ENCODE measurements at places on chromosomes 13 and 19.

- DNase-seq: no peak
Observed at GRCh38 chr19:13090511-13091231, 12.0 kb downstream of the LYL1 start.

GRCh38 chr19:1053176-1054101, 13.5 kb upstream of the ARHGAP45 start:
- no peak for DNase-seq

GRCh38 chr19:45146251-45146650, 14.5 kb downstream of the NKPD1 start:
- no peak for DNase-seq

DNA sequence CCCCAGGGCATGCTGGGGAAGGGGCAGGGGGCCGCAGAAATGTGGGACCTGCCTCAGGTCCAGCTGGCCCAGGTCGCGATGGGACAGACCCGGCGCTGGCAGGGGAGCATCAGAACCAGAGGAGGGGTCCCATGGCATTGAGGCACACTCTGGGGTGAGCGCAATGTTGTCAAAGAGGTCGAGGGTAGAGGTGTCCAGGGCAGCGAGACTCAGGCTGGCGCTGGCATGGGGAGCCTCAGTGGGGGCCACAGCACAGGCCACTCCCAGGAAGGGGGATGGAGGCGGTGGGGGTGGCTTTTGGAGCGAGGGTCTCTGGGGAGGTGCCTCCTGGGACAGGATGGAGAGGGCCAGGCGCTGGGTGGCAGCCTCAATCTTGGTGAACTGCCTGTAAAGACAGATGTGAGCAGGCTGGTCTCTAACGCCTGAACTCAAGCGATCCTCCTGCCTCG, 944 bp downstream of the C19orf85 start:
- no peak for DNase-seq

GRCh38 chr13:99220199-99220935, 19.7 kb downstream of the UBAC2 start:
- DNase-seq: no peak

DNA sequence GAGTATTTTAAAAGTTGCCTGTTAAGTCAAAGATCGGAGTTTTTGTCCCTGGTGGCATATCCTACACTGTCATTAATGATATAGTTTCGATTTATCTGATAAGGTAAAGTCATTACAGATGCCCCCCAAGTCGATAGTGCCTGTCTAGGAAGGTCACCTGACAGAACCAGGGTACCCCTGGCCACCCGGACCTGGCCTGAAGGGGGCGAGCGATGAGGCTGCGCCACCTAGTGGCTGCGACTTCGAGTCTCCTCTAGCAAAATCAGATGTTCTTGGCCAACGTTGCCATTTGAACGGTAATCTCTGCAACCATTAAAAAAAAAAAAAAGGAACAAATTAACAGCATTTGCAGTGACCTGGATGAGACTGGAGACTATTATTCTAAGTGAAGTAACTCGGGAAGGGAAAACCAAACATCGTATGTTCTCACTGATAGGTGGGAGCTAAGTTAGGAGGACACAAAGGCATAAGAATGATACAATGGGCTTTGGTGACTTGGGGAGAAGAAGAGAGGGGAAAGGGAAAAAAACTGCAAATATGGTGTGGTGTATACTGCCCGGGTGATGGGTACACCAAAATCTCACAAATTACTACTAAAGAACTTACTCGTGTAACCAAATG, 565.1 kb downstream of the LIG4 start:
- no peak for DNase-seq

DNA sequence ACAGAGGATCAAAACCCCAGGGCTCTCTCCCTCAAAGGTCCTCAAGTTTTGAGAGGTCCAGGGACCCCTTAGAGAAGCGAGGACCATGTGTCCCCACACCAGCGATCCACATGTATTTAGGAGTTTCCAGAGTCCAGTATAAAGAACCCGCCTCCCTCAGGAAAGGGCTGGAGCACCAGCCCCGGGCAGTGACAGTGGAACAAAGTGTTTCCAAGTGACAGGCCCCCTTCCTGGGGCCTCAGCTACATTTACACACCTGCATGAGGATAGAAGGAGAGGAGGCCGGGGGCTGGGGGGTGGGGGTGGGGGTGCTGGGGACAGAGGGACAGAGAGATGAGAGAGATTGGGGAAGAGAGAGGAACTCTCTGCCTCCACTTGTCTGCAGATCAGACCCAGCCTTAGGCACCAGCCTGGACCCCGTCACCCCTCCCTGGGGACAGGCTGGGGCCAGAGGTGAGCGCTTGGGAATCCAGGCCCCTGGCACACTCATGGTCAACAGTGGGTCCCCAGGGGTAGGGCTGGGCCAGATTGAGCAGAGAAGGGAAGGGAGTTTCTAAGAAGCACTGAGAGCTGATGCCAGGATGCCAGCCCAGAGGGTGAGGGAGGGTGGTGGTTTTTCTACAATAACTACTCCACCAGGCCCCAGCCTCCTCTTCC, 802 bp downstream of the BCAM start:
- DNase-seq: no peak

DNA sequence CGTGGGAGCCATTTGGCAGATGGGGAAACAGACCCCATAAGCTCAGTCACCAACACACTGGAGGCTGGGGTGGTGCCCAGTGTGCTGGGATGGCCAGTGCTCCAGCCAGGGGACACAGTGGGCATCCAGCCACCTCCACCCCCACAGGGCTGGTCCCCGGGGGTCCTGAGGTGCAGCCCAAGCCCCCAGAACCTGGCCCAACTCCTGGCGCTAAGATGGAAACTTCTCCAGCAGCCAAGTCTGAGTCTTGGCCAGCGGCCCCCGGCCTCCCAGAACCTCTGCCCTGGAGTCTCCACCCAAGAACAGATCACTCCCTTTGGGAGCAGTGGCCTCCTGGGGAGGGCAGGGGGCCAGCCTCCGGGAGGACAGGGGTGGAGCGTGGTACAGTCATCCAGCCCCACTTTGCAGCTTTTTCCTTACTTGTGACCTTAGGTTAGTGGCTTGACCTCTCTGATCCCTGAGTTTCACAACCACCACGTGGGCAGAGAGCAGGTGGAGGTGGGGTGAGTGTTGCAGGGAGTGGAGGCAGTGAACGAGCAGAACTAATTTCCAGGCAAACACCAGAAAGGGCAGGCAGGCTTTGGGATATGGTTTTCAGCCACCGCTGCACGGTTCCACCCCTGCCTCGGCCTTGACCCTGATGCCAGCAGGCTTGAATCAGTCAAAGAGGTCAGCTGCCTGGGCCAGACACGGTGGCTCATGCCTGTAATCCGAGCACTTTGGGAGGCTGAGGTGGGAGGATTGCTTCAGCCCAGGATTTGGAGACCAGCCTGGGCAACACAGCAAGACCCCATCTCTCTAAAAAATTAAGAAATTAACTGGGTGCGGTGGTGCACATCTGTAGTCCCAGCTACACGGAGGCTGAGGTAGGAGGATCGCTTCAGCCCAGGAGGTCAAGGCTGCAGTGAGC, 4.3 kb upstream of the NRTN start:
- DNase-seq: no peak

- no peak for DNase-seq
Observed at GRCh38 chr13:30322428-30322827, 15.1 kb upstream of the KATNAL1 start.

DNA sequence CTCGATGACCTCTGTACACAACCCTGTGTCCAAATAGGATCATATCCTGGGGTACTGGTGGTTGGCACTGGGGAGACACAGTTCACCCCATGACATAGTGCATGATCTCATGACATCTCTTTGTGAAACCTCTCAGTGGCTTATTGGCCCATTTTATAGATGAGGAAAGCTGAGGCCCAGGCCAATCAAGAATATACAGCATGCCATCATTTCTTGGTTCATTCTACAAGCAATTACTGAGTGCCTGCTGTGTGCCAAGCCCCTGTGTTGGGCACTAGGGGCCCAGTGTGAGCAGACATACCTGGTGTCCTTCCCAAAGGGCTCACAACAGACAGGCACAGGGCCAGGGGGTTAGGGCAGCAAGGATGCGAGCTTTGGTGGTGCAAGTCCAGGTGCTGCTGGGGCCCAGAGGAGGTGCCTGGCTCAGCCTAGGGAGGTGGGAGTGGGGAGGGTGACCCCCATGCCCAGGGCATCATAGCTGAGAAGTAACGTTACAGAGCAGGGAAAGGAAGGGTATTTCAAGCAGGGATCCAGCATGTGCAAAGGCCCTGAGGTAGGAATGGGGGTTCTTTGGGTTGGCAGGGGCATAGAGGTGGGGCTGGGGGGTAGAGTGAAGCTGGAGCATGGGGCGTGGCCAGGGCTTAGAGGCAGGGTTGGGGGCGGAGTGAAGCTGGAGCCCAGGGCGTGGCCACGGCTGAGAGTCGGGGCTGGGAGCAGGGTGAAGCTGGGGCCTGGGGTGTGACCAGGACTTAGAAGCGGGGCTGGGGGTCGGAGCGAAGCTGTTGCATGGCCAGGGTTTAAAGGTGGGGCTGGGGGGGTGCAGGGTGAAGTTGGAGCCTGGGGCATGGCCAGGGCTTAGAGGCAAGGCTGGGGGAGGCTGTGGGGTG, 20.7 kb downstream of the COLGALT1 start:
- no peak for DNase-seq

- no peak for DNase-seq
Observed at GRCh38 chr19:44228318-44228717, 16.0 kb downstream of the ZNF227 start.

- no peak for DNase-seq
Observed at GRCh38 chr13:39655041-39655568, 357 bp upstream of the COG6 start.

GRCh38 chr13:73000027-73000674, 58.7 kb upstream of the KLF5 start:
- no peak for DNase-seq

DNA sequence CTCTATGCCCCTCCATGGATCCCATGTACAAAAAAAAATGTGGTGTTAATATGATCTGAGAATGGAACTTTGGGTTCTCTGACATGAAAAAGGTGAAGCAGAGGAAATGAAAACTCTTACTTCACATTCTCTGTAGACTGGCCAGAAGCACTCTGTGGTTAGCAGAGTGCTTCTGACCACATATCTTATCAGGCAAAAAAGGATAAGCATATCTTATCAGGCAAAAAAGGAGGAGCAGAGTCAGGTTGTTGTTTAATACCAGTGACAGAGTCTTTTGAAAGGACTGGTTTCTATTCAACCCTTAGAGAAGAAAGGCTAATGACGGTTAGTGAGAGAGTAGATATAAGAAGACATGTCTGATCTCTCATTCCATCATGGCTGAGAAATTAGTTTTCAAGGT, 1404.8 kb downstream of the SLITRK1 start:
- no peak for DNase-seq

GRCh38 chr13:37351211-37351610, 245.7 kb upstream of the CSNK1A1L start:
- DNase-seq: no peak

GRCh38 chr13:40469581-40470310, 196.7 kb downstream of the FOXO1 start:
- no peak for DNase-seq

- no peak for DNase-seq
Observed at GRCh38 chr13:59673286-59673685, 490.4 kb downstream of the DIAPH3 start.

- no peak for DNase-seq
Observed at GRCh38 chr19:31974941-31975340, 370.5 kb upstream of the ZNF507 start.

- DNase-seq: no peak
Observed at GRCh38 chr13:91308299-91308698, 39.2 kb upstream of the MIR17HG start.

GRCh38 chr13:54356209-54356608, 1327.6 kb downstream of the OLFM4 start:
- DNase-seq: no peak

DNA sequence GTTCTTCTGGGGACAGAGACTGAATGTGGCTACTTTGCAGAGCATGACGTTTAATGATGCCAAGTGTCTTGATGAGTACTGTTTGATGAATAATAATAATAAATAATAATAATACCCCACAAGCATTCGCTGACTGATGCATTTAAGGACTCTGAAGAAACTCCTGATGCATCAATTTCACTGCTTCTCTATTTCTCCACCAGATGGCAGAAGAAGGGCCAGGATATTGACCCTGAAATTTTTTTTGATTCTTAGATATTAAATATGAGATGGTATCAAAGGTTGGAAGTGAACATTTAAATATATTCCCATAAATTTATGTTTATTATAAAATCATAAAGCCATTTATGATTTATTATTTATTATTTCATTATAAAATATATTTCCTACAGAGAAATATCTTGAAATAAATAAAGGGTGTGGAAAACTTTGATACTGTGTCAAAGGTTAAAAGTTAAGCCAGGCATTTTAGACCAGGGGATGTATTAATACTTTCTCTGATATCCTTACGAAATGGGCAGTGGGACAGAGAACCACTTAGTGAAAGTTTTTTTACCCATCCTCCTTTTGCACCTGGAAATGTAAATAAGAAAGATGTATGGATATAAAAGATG, 170.9 kb downstream of the LACC1 start:
- no peak for DNase-seq

GRCh38 chr13:40275636-40276035, 390.8 kb downstream of the FOXO1 start:
- DNase-seq: no peak

- no peak for DNase-seq
Observed at GRCh38 chr19:18948075-18948975, 7.3 kb upstream of the HOMER3 start.

DNA sequence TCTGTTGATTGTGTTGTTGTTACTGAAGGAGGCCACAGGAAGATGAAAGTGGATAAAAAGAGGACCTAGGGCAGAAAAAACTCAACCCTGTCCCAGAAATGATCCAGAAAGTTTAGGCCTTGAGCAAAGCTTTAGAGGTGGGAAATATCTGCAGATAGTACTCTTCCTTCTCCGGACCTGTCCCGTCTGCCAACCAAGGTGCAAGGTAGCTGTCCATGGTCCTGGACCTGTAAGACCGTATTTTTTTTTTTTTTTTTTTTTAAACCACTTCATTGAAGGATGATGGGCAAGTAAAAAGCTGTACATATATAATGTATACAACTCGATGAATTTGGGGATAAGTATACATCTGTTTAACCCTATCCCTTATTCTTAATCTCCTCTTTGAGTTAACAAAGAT, 225.9 kb downstream of the OLFM4 start:
- DNase-seq: no peak

DNA sequence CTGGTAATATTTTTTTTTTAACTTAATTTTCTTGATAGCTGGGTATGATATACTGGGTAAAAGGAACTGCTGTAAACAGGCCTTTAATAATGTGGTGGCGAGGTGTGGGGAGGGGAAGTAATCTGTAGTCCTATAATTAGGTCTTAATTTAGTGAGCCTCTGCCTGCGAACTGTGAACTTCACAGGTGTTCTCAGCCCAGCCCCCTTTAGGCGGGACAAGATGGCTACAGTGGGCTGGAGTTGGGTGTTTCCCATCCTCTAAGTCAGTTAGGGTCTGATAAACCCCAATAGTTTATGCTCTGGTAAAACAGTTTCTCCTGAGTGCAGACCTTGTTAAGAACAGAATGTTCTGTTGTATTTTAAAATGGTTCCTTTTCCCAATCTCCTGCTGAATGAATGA, 97.6 kb upstream of the SERP2 start:
- DNase-seq: no peak

GRCh38 chr19:4374498-4375163, 25.7 kb downstream of the SH3GL1 start:
- no peak for DNase-seq
